ENCODE measurements at places on chromosomes 4 and X.

- no peak for DNase-seq
Observed at GRCh38 chrX:128436397-128437103, 384.3 kb upstream of the ACTRT1 start.

GRCh38 chrX:52031371-52031770 is 37.6 kb downstream of the MAGED4B start:
- DNase-seq = no peak

DNA sequence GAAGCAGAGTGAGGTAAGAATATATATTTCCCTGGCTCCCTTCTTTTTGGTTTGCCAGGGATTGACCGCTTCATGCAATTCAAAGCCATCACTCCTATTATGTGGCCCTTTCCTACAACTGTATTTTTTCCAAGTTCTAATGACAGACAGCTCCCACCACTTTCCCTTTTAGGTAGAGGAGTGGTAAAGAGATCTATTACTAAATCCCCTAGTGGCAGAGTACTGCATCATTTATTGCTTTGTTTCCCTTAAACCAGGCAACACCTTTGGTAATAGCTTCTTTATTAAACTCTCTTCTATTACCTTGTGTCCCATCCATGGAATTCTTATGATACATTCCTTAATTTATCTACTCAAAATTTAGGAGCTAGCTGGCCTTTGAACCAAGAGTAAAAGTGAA is 90.7 kb downstream of the CNOT6L start:
- DNase-seq = no peak

DNA sequence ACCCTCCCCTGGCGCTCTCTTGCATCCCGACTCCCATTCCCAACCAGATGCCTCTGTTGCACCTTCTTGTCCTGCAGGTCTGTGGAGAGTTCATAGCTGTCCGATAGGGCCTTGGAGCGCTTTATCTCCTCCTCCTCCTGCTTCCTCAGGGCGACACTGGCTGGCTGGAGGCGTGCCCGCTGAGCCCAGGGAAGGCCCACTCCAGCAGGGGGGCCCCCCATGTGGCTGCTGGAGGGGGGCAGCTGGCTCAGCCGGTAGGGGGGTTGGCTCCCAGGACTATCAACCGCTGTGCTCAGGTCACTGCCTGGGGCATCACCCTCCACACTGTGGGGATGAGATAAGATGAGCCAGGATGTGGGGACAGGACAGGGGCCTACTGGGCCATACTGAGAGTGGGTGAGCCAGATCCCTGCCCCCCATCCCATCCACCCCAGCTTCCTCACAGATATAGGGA is 25.6 kb downstream of the IQSEC2 start:
- DNase-seq = no peak

DNA sequence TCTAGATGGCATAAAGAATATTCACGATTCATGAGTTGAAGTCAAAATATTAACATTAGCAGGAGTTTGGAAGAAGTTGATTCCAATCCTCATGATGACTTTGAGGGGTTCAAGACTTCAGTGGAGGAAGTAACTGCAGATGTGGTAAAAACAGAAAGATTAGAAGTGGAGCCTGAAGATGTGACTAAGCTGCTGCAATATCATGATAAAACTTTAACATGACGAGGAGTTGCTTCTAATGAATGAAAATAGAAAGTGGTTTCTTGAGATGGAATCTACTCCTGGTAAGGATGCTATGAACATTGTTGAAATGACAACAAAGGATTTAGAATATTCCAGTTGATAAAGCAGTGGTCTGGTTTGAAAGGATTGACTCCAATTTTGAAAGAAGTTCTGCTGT is 70.1 kb upstream of the TMLHE start:
- DNase-seq = no peak

GRCh38 chrX:64394059-64394873 is 986 bp downstream of the MTMR8 start:
- DNase-seq = no peak

- no peak for DNase-seq
Observed at GRCh38 chr4:168736860-168737805, 240.3 kb downstream of the PALLD start.

DNA sequence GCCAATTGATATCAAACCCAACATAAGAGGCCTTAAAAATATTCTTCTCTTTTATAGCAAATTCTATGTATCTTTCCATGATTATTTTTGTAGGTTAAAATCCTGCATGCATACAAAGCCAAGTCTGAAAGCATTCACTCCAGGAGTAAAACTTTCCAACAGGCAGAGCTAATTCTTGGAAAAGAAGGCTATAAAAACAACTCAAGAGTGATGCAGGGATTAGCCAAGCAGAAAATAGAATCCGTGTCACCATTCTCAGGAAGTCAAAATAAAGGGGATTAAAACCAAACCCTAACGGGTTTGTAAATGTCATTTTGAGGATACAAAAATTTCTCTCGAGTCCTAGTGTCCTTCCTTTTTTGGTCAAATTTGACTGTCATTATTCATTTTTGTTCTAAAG is 412.4 kb downstream of the DMD start:
- no peak for DNase-seq

- no peak for DNase-seq
Observed at GRCh38 chr4:677431-678293, 3.3 kb downstream of the MYL5 start.

DNA sequence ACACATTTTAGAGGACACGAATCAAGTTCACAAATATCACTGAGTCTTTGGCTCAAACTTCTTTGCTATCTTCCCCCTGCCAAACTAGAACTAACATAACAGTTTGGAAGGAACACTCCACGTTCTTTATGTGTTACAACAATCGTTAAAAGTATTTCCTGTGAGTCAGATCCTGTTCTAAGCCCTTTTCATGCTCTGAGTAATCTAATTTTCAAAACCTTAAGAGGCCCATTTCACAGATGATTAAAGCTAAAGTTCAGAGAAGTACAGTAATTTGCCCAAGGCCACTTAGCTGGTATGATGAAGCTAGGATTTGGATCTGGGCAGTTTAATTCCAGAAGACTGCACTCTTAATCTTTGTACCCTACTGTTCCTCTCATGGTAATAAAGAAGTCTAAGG is 854.4 kb upstream of the INTU start:
- no peak for DNase-seq

GRCh38 chr4:81786766-81787165 is 315.1 kb upstream of the RASGEF1B start:
- DNase-seq = no peak

- DNase-seq = no peak
Observed at GRCh38 chr4:28562913-28563312, 1702.3 kb downstream of the STIM2 start.

DNA sequence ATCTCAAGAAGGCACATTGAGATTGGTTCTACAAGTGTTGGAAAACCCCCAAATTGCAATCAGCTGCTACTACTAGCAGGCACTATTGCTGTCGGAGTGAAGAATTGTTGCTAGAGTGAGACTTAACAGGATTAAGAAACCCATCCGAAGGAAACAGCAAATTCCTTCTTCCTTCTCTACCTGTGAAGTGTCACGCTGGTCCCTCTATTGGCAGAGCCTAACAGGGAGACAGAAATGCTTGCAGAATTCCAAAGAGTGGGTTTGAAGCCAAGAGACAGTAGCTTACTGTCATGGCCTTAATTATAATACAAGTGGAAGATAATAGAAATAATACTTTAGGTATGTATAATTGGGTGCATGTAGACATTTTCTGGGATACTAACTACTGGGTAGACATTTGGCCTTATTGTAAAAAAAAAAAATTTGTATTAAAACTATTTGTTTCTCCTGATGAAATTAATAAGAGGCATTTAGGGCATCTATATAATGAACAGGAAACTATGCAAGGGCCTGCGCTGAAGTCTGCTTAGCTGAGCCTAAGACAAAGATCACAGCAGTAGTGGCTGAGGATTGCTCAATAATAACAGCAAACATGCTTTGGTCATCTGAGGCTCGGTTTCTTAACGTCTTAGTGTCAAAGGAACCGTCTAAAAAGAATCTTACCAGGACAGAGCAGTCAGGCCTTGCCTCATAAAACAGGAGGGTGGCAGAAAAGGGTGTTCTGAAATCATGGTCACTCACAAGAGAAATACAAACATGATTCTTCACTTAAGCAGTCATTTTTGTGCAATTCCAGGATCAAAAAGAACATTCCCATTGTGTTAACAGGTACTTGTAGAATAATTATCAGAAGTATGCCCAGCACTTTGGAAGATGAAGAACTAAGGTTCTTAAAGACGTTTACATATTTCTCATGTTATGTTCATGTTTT is 40.8 kb downstream of the FAM241A start:
- no peak for DNase-seq

- DNase-seq = no peak
Observed at GRCh38 chr4:121050300-121050699, 22.0 kb downstream of the NDNF start.

DNA sequence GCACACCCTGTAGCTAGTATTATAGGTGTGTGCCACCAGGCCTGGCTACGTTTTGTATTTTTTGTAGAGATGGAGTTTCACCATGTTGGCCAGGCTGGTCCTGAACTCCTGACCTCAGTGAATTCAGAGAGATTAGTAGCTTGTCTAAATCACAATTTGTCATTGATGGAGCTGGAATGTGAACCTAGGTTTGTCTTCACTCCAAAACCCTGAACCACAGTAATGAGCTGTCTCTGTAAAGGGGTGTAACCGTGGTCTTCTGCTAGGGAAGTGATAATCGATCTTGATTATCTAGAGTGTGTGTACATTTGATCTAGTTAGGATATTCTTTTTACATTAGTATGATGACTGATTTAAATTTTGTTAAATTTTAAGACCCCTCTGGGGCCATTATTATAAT is 8.3 kb downstream of the ARHGAP10 start:
- DNase-seq = no peak

GRCh38 chr4:6909113-6909969 is at the start of gene TBC1D14:
Gene TBC1D14, plus strand, starts transcription at chr4:6909826. Its CDS starts 13,564 bp downstream, at chr4:6923390.
- peak; percentile 70 for DNase-seq

- DNase-seq = no peak
Observed at GRCh38 chr4:76873495-76873894, 24.4 kb downstream of the SOWAHB start.

GRCh38 chrX:102042372-102043325 is 82.8 kb upstream of the TCEAL2 start:
- DNase-seq = no peak

DNA sequence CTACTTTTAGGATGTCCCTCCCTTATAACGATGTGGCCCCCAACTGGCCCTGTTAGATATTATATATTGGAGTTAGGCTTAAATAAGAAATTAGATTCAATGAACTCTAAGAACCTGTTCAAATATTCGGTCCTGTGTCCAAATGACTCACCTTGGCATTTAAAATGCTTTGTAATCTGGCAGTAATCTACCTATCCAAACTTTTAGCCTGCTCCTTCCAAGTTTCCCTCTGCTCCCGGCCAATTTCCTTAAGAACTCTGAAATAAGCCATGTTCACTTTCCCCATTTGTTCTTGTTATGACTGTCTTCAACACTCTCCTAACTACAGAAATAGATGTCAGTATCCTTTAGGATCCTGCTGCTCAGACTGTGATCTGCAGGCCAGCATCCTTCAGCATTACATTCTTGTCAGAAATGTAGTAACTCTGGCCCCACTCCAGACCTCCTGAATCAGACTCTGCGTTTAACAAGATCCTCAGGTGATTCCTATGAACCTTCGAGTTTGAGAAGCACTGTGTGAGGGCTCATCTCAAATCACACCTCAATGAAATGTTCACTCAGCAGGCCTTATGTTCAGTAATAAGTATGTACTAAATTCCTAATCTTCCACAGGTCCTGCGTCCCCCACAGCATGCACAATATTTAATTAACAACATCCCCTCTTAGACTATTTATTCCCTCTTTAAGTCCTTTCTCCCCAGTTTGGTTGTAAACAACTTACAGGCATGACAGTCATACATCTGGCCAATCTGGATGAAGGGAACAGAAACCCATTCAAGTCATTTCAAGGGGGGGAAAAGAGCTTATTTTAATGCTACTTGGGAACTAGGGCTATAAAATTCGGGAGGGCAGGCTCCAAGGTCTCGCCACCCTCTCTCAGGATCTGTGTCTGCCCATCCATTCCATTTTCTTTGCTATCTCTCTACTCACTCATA is 3.0 kb downstream of the ATP8A1 start:
- DNase-seq = no peak

GRCh38 chr4:98967786-98968329 is 27.7 kb upstream of the METAP1 start:
- DNase-seq = no peak

- DNase-seq = no peak
Observed at GRCh38 chr4:95118497-95118896, 360.7 kb downstream of the BMPR1B start.

GRCh38 chrX:39577985-39578869 is 519.5 kb downstream of the BCOR start:
- no peak for DNase-seq

- DNase-seq = no peak
Observed at GRCh38 chrX:125295337-125295736, 24.3 kb upstream of the TEX13C start.

DNA sequence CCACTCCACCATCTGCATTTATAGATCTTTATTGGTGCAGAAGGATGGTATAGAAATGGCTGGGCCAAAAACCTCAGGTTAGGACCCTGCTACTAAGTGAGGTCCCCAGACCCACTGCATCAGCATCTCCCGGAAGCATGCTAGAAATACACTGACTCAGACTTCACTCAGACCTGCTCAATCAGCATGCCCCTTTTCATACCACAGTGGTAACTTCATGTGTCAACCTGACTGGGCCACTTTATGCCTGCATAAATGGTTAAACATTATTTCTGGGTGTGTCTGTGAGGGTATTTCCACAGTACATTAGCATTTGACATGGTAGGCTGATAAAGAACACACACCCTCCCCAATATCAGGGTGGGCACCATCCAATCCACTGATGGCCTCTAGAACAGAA is 118.6 kb upstream of the VCX3B start:
- DNase-seq = no peak

DNA sequence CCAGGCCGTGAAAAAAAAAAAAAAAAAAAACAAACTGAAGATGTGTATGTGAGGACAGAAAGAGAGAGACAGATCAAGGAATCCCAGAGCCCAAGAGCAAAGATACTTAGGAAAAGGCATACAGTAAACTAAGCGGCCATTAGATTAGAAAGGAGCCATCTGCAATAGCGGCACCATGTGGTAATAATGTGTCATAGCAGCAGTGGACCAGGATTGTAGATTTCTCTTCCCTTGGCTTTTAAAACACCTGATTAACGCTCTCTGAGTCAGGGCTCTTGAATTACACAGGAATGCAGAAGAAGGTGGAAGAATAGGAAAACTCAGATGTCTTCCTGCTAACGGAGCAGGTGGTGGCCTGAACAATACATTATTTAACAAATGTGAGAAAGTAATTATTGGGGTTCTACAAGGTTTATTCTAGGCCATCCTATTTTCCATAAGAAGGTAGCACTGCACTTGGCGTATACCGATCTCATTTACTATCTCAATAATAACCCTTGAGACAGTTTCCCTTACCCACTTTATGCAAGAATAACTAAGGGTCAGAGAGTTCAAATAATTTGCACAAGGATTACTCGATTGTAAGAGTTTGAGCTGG is 182.7 kb downstream of the KCNIP4 start:
- DNase-seq = no peak

GRCh38 chrX:42496239-42496638 is 281.7 kb downstream of the PPP1R2C start:
- DNase-seq = no peak

- DNase-seq = no peak
Observed at GRCh38 chr4:69126024-69126423, 29.8 kb downstream of the UGT2B7 start.

Measured in stimulated activated CD4-positive, alpha-beta T cell treated with anti-CD3 and anti-CD28 coated beads, TNF-alpha, amount 100 ng/mL, for 1 hour (primary cell).